ENCODE measurements at places on chromosomes 1 and 21. TPM values are rescaled to one million over a fixed set of nuclear protein-coding genes. Genes with fewer than 3 reads are reported as not detected.

PTPRC gene
- 11.6 TPM for total RNA-seq

SPATA45 gene
- not detected for total RNA-seq

DIPK1A gene
- 34.3 TPM for total RNA-seq

ESRRG gene
- 3.4 TPM for total RNA-seq

DNA sequence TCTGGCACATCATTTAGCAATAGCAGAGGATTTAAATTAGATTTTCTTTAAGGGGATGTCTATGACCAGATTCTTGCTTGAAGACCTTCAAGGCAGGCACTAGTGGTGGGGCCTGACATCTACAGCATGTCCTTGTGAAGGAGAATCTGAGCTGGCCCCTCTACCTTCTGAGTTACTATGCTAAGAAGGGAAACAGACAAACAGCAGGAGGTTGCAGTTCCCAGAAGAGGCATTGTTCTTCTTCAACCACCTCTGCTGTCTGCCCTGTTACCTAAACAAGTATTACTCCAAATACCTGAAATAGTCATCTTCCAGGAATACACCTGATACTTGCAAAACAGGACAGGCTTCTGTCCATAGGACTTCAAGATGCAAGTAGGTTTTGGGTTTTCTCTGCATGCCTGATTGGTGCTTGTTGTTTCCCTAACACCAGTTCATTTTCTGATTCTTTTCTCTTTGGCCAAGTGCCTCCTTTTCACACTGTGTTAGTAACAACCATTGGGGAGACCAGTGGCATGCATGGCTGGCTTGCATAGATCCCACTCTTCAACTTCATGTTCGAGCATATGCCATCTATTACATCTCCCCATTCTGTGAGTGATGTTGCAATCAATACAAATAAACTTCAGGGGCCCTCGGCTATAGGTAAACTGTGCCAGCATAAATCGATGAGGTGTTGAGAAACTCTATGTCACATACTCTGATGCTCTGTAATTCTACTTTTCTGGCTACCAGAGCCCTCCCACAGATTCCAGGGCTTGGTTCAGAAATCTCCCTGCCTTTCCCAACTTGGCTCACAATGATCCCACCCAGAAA lies 93.0 kb upstream of the DUSP10 start:
- H3K27me3 ChIP-seq, result no peaks in the 10 kb centered on the region
- no peak for DNase-seq
- no peak overlapping the region for H3K27ac ChIP-seq
- H3K36me3 ChIP-seq, result no peaks in the 10 kb centered on the region
- H3K4me3 ChIP-seq, result no peak overlapping the region

- no peaks in the 10 kb centered on the region for H3K4me1 ChIP-seq
- H3K27ac ChIP-seq, result no peak overlapping the region
- H3K36me3 ChIP-seq, result no peaks in the 10 kb centered on the region
- no peak for DNase-seq
These were observed 121.4 kb downstream of the MRPL39 start for GRCh38 chr21:25485914-25486313.

DNA sequence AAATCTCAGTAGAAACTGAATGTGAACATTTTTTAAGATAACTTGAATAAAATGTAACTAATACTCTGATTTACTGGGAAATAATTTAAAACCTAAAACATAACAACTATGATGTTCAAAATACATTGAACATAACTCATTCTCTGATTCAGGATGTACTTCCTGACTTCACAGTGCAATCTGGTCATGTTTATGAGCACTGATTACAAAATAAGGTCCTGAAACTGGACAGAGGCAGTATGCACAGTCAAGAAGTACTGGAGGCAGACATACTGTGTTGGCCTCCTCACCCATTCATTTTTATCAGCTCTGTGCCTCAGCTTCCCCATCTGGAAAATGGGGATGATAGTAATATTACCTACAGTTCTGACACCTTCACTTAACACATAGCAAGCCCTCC lies 651.3 kb downstream of the PTPRC start:
- no peak for DNase-seq
- no peaks in the 10 kb centered on the region for H3K27me3 ChIP-seq
- no peak overlapping the region for H3K4me3 ChIP-seq
- H3K4me1 ChIP-seq, result no peaks in the 10 kb centered on the region
- H3K36me3 ChIP-seq, result no peaks in the 10 kb centered on the region
- no peak overlapping the region for H3K27ac ChIP-seq

DNA sequence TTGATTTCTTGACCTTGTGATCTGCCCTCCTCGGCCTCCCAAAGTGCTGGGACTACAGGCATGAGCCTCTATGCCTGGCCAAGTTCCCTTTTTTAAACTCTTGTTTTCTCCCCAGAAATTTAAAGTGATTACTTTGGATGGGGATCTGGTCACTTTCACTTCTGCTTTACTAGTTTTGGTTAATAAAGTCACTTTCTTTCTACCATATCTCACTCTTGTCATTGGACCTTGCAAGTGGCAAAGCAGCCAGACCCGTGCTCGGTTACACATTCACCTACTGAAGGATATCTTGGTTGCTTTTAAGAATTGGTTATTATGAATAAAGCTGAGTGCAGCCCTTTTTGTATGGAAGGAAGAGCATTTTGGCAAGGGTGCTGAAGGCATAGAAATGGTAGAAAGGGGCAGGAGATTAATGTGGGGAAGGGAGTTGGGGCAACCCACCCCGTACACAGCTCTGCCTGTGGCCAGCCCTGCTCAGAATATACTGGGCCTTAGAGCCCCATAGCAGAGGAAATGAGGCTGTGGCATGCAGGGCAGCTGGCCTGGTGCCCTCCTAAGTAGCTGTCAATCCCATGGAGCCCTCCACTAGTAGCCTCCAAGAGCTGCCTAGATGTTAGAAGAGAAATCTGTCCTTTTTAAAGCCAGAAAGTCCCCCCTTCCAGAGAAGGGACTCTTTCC lies 40.7 kb downstream of the CD2 start:
- H3K4me3 ChIP-seq, result no peak overlapping the region
- no peaks in the 10 kb centered on the region for H3K4me1 ChIP-seq
- no peaks in the 10 kb centered on the region for H3K27me3 ChIP-seq
- no peak for DNase-seq

- no peaks in the 10 kb centered on the region for H3K27me3 ChIP-seq
- peak overlapping the region; percentile 95 for H3K4me3 ChIP-seq
- H3K4me1 ChIP-seq, result peaks cover 21% of the 10 kb centered on the region
- peak overlapping the region; percentile 85 for H3K27ac ChIP-seq
- no peak for DNase-seq
These were observed 452 bp upstream of the EXOSC10 start for GRCh38 chr1:11100149-11100493.

- no peak overlapping the region for H3K4me3 ChIP-seq
- H3K27me3 ChIP-seq, result no peaks in the 10 kb centered on the region
- H3K36me3 ChIP-seq, result peaks cover 4% of the 10 kb centered on the region
- DNase-seq, result no peak
These were observed 155.4 kb downstream of the PGBD5 start for GRCh38 chr1:230270559-230271281.

DNA sequence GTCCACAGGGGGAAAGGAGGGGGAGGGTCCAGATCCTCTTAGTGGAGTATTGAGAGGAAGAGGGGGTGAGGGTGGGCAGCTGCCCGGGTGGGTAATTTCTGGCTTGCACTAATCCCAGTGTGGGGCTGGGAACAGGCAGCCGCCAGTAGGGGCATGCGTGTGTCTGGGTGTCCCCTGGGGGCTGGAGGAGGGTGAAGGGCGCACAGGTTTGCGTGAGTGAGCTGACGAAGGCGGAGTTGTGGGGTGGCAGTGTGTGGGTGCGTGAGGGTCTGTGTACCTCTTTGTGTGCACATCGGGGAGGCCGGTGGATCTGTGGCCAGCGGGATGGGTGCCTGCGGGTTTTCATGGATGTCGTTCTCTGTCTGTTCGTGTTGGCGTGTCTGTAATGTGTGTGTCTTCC lies 97.3 kb downstream of the PAX7 start:
- peaks cover 98% of the 10 kb centered on the region for H3K27me3 ChIP-seq
- no peaks in the 10 kb centered on the region for H3K36me3 ChIP-seq
- H3K27ac ChIP-seq, result no peak overlapping the region
- no peaks in the 10 kb centered on the region for H3K4me1 ChIP-seq

GRCh38 chr1:170714163-170714562 lies 50.2 kb downstream of the PRRX1 start:
- H3K36me3 ChIP-seq, result no peaks in the 10 kb centered on the region
- no peaks in the 10 kb centered on the region for H3K4me1 ChIP-seq
- H3K4me3 ChIP-seq, result no peak overlapping the region
- no peaks in the 10 kb centered on the region for H3K27me3 ChIP-seq

DNA sequence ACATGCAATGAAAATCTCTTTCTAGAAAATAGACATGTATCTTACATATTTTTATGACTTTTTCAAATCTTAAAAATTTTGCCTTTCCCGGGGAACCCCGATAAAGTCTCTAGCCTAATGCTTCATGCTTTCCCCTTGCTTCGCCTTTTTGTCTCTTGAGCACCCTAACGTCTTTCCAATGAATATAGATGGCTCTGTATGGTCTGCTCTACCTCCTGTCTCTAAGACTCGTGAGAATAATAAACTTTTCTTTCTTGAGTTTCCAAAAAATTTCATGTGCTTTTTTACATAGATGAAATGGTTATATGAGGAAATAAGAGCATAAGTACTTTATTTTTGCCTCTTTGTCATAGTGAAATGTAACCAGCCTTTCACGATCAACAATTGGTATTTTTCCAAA lies 202.6 kb downstream of the PDE4B start:
- no peak overlapping the region for H3K4me3 ChIP-seq
- no peaks in the 10 kb centered on the region for H3K4me1 ChIP-seq
- no peaks in the 10 kb centered on the region for H3K27me3 ChIP-seq
- no peak overlapping the region for H3K27ac ChIP-seq
- no peaks in the 10 kb centered on the region for H3K36me3 ChIP-seq

DNA sequence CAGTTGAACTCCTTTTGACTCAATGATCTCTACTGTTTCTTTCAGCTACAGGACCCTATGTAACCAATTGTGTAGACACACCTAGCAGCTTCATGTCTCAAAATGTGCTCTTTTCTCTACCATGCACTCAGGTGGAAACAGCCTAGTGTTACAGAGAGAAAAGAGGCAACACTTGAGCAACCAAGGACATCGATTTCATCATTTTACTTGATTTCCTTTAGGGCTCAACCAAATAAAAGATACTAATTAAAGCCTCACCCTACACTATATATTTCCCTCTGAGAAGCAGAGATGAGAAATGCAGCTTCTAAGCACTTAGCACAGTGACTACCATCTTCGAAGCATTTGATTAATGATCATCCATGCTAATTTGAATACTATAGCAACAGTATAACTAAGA lies 55.1 kb downstream of the PTGER3 start:
- no peak overlapping the region for H3K4me3 ChIP-seq
- H3K27ac ChIP-seq, result no peak overlapping the region
- H3K36me3 ChIP-seq, result no peaks in the 10 kb centered on the region
- DNase-seq, result no peak

GRCh38 chr1:33836911-33837310 lies 27.0 kb upstream of the HMGB4 start:
- H3K27me3 ChIP-seq, result no peaks in the 10 kb centered on the region
- H3K27ac ChIP-seq, result no peak overlapping the region
- no peaks in the 10 kb centered on the region for H3K4me1 ChIP-seq
- no peak for DNase-seq
- no peak overlapping the region for H3K4me3 ChIP-seq
- no peaks in the 10 kb centered on the region for H3K36me3 ChIP-seq

- DNase-seq, result no peak
- H3K4me1 ChIP-seq, result peaks cover 32% of the 10 kb centered on the region
- H3K4me3 ChIP-seq, result no peak overlapping the region
- no peak overlapping the region for H3K27ac ChIP-seq
These were observed 45.9 kb downstream of the KIAA0040 start for GRCh38 chr1:175146529-175147213.

DNA sequence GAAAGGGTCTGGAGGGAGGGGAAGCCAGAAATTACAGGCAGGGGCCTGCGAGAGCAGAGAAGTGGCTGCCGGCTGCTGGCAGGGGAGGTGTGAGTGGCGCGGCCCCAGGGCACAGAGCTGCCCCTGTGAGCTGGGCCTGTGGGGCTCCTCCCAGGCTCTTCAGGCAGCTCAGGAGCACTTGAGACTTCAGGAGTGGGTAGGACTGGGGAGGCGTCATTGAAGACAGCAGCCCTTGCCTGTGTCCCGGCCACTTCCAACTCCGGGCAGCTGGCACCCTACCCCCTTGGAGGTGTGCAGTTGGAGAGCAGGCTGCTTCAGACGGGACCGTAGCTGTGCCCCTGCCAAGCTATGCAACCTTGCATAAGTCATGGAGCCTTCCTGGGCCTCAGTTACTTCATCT lies 87.5 kb upstream of the ACTL8 start:
- H3K27ac ChIP-seq, result no peak overlapping the region
- H3K4me1 ChIP-seq, result peaks cover 22% of the 10 kb centered on the region
- DNase-seq, result no peak
- H3K27me3 ChIP-seq, result no peaks in the 10 kb centered on the region

DNA sequence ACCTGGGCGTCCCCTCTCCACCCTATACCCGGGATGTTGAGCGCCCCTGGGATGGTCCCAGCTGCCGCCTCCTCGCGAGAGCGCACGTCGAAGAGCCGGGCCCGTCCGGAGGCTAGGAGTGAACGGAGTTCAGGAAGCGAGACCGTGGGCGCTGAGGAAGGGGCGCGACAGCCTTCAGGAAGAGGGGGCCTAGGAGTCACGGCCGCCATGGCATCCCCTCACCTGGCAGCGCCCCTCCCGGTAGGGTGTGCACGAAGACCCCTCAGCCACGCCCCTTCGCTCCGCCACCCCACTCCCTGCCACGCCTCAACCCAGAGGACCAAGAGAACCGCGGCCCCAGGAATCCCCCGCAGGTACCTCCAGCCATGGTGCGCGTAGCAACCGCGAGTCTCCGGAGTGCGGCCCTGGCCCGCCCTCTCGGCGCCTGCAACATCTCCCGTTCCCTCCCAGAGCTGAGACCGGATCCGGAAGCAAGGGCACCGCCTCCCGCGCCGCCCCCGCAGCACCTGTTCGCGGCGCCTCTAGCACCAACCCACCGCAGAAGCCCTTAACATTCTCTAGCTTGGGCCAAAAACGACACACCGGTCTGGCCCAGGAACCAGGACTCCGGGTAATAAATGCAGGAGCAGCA lies at the start of gene TSTD1:
TSTD1 (minus strand) TSS at position 442 of the 631 bp plus-strand sequence; CDS start at position 367, 75 bp downstream.
- peak within 1 kb of the TSS; percentile 76 for H3K4me3 ChIP-seq
- H3K36me3 ChIP-seq, result peaks cover 33% of the 10 kb centered on the region
- no peaks in the 10 kb centered on the region for H3K27me3 ChIP-seq

DNA sequence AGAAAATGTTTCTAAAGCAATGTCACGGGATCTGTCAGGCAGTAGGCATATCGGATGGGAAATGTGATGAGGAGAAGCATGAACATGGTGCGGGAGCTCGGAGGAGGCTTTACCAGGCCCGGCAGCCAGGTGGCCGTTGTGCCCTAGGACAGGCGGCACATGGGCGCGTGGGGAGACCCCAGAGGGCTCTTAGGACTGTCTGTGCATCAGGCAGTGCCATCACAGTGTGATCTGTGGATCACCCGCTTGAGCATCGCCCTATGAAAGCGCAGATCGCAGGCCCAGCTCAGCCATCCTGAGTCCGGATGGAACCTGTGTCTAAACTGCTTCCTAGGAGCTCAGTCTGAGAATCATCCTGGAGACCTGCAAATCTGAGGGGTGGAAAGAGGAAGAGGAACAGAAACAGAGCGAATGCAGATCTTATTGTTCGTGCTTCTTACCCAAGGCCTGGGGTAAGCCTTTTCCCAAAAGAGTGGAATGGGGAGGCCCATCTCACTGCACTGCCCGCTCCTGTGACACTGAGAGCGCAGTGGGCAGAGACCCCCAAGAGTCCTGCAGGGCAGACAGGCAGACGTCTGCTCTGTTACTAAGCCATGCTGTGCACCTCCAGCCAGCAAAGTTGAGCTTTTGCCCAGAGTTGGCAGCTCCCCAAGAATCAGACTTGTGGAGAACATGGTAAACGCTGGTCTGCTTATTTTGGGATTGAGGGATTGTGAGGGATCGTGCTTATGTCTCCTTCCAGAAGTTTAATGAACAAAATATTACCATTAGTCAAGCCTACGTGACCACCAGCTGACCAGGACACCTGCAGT lies 251.0 kb downstream of the RHOU start:
- no peaks in the 10 kb centered on the region for H3K36me3 ChIP-seq
- H3K4me3 ChIP-seq, result no peak overlapping the region
- peaks cover 22% of the 10 kb centered on the region for H3K4me1 ChIP-seq
- peak overlapping the region; percentile 53 for H3K27ac ChIP-seq
- no peaks in the 10 kb centered on the region for H3K27me3 ChIP-seq
